ENCODE measurements at places on chromosomes 7 and 10.
A peak's percentile ranks its signal among the peaks of the same experiment; 100 is the strongest.

DNA sequence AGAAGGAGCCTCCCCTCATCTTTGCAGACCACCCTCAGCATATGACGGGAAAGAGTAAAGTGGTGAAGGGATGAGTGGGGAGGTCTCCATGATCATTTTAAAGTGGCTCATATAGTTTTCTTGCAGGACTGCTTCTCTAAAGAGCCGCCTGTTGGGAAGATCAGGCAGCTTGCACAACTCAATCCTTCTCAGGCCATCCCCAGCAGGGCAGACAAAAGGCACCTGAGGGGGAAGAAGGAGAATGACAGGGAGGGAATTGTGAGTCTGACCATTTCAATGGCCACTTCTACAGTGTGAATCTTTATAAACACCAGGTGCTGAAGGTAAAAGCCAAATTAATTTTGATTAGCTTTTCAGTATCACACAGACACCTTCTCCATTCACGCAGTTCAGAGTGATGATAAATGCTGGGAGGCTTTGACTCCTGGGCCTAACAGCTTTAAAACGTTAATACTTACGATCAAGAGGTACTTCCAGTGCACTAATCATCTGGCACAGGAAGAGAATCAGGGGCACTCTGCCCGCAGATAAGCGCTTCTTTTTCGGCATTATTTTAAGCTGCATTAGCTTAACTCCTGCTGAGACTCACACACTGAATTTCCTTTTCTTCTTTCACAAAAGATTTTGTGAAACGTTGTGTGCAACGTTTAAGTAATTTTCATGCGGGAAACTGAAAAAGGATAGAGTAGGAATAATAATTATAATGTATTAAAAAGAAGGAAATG is 109.5 kb upstream of the LAMB4 start:
- no peak for DNase-seq

GRCh38 chr7:10688544-10688943 is 285.1 kb upstream of the PHF14 start:
- DNase-seq: no peak

DNA sequence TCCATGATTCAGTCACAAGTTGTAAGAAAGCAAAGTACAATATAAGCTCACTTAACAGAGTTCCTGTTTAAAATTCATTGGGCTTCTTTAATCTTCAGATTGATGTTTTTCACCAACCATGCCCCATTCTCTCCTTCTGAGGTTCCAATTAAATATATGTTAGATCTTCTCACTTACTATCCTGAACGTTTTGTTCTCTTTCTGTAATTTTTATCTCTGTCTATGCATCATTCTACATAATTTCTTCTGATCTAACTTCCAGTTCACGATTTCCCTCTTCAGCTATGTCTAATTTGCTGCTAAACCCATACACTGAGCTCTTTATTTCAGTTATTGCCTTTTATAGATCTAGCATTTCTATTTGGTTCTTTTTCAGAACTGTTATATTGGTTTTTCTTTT is 28.0 kb upstream of the SPOCK2 start:
- no peak for DNase-seq

DNA sequence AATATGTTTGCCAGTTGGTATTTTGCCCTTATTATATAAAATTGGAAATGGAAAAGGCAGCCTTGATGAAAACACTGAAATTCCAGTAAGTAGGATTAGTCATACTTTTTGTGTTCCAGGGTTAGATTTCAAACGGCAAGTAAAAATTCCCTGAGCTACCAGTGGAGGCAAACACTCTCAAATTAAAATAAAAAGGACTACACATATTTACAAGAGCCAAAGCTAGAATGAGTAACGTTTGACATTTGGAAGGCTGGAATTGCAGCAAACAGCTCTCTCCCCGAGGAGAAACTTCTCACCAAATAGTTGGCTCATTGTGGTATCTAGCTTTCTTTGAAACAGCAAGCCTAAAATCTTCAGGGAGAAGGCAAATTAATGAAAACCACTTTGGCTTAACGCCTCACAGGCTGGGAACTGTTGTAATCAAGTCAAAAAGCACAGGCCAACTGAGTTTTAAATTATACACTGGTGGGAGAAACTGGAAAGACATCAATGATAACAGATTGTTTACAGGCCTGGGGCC is 288.4 kb downstream of the SNX13 start:
- peak; percentile 88 for DNase-seq

GRCh38 chr7:28623863-28624262 is 211.5 kb downstream of the CREB5 start:
- no peak for DNase-seq

- DNase-seq: no peak
These were observed 327.4 kb downstream of the SORCS1 start for GRCh38 chr10:106836933-106837663.

- no peak for DNase-seq
These were observed 124.6 kb downstream of the PARD3 start for GRCh38 chr10:34690383-34691049.

- DNase-seq: no peak
These were observed 202.7 kb downstream of the HDAC9 start for GRCh38 chr7:18698258-18698734.

DNA sequence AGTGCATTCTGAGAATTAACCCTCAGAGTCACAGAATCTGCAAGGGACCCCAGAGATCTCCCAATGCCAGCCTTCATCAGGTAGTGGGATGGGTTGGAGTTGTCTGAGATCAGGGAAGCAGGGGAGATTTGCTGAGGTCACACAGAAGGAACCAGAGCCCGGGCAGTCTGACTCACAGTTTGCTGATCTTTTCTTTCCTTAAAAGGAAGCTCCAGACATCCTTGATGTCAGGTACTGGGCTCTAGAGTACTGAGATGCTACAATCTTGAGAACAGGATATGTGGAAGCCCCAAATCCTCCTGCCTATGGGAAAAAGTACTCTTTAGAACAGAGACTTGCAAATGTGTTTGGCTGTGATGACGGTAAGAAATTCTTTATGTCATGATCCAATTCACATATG is 706 bp downstream of the TBATA start:
- DNase-seq: no peak

DNA sequence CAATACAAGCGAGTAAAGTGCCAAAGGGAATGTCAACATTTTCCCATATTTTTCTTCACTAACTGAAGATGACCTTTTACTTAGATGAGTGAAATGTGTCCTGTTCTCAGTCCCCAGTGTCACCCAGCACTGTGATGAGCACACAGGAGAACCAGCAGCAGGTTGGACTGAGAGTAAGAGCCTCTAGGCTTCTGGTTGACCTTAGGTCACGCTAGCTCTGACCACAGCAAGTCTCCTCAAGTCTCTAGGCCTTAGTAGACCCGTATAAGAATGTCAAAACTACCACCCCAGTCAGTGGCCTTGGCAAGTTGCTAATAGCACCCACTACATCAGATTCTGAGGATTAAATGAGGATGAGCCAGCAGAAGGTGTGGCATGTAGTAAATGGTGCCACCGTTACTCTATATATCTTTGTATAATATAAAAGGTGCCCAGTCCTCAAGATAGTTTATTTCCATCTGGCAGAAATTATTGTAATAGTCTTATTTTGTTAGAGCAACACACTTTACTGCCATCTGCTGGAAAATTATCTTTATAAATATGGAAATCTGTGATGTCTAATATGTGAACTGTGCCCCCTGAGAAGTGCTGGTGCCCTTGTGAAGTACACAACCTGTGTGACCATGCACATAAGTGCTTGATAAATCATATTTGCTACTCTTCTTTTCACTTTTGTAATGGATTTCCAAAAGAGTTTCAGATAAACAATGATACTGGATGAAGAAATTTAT is 75.7 kb downstream of the SPAG6 start:
- DNase-seq: no peak

- DNase-seq: peak; percentile 56
These were observed at the start of gene ANLN for GRCh38 chr7:36389371-36390198. TSS of gene ANLN (plus strand) at chr7:36389862. CDS start at chr7:36390027, 165 bp downstream.

DNA sequence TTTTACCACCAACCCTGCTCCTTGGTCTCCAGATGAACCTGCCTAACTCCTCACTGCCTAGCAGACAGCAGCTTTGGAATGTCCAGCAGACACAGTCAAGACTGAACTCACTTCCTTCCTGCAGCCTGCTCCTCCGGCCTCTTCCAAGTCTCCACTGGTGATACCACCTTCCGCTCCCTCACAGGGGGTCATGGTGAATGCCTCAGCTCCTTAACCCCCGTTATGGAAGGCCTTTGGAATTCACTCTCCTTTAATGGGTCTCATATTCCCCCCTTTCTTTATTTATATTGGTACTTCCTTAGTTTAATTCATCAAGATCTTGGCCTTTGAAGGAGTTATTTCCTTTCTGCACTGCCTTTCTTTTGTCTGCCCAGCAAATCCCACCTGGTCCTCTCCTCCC is 44.9 kb upstream of the ZNF32 start:
- no peak for DNase-seq

DNA sequence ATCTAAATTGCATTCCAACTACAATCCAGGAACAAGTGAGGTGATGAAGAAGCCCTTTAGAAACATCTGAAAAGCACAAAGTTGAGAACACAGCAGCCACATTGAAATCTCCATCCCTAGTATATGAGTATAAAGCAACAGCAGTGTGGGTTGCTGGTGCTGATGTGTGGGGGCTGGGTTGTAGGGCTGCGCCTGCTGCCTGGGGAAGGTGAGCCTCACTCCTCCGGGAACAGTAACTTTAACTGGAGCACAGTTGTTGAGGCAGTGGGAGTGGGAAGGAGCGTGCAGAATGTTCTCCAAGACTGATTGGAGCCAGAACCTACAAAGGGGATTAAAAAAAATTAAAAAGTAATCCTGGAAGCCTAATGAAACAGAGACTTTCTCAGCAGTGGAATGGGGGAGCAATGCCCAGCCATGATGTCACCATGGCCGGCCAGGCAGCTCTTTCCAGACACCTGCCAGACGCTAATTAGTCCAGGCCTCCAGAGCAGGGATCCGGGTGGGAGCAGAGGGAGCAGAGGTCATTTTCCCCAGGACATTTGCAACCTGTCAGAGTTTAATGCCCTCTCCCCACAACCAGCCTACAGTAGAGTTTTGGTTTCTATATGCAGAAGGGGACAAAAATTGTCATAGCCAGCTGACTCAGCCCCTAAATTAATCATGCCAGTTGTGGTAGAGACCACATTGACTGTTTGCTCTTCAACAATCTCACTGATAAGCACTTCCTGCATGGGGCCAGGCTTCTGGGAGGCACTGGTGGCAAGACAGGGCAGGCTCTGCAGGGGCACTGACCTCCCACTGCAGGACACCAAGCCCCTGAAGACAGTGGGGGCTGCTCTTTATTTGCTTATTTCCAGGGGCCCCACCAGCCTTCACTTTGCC is 133.0 kb upstream of the ZNF32 start:
- no peak for DNase-seq
